Activated effector memory CD4-positive, alpha-beta T cell treated with Interleukin-2 at 50 U/mL for 16 hours (primary cell): ENCODE measurements at places on chromosomes 3 and 15.

DNA sequence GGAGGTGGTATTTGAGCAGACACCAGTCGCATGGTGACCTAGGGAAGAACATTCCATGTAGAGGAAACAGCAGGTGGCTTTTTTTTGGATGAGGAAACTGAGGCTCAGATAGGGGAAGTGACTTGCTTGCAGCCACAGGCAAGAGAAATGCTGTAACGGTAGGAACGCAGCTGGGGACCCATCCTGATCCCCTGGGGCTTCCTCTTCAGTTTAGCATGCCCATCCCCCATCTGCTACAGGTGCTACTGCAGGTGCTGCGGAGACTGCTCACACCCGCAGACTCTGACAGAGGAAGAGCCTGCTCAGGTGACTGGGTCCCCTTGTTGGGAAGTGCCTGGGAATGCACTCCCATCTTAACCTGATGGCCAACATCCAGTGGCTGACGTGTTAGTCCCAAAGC is 55.4 kb upstream of the SEC13 start:
- no peak for DNase-seq

GRCh38 chr15:83592370-83593040 is 61.4 kb upstream of the ADAMTSL3 start:
- no peak for DNase-seq

GRCh38 chr3:33067484-33067883 is 29.5 kb downstream of the GLB1 start:
- DNase-seq = no peak

DNA sequence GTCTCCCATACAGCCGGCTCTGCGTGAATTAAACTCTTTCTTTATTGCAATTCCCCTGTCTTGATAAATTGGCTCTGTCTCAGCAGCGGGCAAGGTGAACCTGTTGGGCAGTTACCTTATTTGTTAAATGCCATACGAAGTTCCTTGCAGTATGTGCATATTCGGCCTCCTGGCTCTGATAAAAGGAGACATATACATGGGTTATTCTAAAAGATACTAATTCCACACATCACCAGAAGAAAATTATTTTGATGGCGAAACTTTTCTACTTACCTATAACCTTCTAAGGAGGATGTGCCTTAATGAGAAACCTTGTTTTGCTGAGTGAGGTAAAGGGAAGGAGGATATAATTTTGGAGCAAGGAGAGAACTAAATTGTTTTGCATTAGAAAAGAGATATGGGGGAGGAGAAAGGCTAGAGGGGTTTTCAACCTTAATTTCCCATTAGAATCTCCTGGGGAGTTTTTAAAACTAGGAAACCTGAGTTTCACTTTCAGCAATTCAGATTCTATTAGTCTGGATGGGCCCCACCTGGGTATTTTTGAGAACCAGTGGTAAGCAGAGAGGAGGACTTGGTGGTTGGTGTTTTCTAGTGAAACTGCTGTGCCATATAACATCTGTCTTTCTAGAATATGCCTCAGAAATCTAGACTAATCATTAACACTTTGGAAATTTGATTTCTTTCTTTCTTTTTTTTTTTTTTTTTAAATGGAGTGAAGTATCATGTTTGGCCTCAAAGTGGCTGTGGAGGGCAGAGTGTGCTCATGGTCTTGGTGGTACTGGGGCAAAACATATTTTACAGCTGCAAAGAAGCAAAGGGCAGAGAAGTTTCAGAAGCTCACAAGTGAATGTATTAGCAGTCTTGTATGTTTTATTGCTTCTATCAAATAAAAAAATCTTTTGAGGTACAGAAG is 23.0 kb downstream of the NANOGP8 start:
- DNase-seq = no peak

DNA sequence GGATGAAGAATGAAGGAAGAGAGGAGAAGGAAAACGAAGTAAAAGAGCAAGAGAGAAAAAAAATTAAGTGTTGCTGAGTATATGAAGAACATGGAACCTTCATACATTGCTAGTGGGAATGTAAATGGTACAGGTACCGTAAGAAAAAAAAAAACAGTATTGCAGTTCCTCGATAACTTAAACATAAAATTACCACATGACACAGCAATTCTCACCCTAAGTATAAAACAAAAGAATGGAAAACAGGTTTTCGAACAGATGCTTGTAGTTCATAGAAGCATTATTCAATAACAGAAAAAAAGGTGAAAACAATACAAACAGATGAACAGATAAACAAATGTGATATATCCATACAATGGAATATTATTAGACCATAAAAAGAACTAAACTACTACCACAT is 51.6 kb downstream of the SENP7 start:
- no peak for DNase-seq

GRCh38 chr15:49678655-49679054 is 57.8 kb downstream of the DTWD1 start:
- DNase-seq = no peak

- no peak for DNase-seq
Measured at GRCh38 chr15:79724312-79724711, 172.5 kb downstream of the MTHFS start.

DNA sequence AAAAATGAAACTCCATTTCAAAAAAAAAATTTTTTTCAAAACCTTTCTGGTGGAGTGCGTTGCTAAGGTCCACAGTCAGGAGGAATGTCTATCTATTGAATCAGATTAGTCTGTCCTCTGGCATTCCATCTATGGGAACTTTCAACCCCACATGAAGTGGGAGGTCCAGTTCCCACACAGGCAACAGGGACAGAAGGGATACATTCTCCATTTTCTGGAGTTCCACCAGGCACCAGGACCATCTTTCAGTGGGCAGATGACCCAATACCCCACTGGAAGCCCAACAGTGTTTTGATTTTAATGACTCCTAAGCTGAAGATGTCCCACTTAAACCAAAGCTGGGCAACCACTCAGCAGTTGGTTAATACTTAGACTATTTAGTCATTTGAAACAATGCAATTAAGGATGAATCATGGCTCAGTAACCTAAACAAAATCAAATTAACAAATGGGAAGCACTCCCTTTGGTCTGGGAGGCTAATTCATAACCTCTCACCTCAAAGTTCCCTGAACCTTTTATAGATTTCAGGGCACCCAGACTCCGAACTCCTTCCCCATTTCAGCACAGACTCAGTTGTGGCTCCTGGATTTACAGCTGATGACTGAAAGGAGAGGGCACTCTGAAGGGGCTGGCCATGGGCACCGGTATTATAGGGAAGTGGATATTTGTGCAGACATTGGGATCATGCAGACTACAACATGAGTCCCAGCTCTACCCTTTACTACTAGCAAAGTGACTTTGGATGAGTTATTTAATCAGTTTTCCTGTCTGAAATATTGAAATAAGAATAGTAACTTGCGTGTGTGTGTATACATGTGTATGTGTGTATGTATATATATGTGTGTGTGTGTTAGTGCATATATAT is 264.3 kb upstream of the LRTM1 start:
- DNase-seq = no peak

- DNase-seq = no peak
Measured at GRCh38 chr15:56207711-56208110, 36.0 kb downstream of the RFX7 start.

- no peak for DNase-seq
Measured at GRCh38 chr3:172012775-172013174, 26.6 kb upstream of the FNDC3B start.

- DNase-seq = no peak
Measured at GRCh38 chr15:60678632-60679031, 199.7 kb upstream of the ICE2 start.

GRCh38 chr3:55402886-55403609 is 84.1 kb downstream of the WNT5A start:
- no peak for DNase-seq

DNA sequence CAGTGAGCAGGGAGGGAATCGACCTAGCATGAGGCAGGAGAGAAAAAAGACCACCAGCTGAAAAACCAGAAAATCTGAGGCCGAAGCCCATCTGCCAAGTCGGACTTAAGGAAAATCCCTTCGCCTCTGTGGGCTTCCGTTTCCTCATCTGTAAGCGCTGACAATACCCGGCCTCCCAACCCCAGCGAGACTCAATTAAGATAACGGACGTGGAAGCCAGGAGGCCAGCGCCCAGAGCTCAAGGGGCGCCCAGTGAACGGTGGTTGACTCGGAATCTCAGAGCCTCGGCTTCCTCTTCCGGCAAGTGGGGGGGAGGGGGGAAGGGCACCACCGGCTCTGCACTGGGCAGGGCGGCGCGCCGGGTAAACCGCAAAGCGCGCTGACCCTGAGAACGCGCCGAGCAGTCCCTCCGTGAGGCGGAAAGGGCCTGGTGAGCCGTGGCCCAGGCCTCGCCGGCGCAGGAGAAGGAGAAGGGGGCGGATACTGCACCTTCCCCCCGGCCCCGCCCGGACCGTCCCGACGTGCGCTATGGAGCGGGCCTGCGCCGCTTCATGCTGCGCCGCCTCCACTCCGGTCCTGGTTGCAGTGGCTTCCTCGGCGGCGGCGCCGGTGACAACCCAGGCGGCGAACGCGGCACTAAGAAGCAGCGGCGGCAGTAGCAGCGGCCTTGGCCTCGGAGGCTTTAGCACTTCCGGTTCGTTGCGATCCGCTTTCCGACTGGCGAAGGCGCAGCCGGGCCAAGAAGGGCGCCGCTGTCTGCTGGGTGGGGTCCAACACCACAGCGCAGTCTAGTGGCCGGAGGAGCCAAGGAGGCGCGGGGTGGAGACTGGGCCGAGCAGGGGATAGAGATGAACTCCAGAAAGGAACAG is at the start of gene DPP8:
Gene DPP8 (minus strand): TSS at position 693 of the 869 bp plus-strand sequence. CDS start 5,136 bp downstream, outside the sequence.
- peak; percentile 95 for DNase-seq

GRCh38 chr3:134494495-134494894 is 8.6 kb downstream of the CEP63 start:
- DNase-seq = no peak

- no peak for DNase-seq
Measured at GRCh38 chr3:100407977-100408532, 6.7 kb downstream of the LNP1 start.

GRCh38 chr3:169914321-169914720 is 2.9 kb downstream of the SAMD7 start:
- DNase-seq = no peak

GRCh38 chr3:88028876-88029275 is 29.9 kb downstream of the CGGBP1 start:
- DNase-seq = no peak

- no peak for DNase-seq
Measured at GRCh38 chr3:161600173-161600572, 103.6 kb downstream of the OTOL1 start.

DNA sequence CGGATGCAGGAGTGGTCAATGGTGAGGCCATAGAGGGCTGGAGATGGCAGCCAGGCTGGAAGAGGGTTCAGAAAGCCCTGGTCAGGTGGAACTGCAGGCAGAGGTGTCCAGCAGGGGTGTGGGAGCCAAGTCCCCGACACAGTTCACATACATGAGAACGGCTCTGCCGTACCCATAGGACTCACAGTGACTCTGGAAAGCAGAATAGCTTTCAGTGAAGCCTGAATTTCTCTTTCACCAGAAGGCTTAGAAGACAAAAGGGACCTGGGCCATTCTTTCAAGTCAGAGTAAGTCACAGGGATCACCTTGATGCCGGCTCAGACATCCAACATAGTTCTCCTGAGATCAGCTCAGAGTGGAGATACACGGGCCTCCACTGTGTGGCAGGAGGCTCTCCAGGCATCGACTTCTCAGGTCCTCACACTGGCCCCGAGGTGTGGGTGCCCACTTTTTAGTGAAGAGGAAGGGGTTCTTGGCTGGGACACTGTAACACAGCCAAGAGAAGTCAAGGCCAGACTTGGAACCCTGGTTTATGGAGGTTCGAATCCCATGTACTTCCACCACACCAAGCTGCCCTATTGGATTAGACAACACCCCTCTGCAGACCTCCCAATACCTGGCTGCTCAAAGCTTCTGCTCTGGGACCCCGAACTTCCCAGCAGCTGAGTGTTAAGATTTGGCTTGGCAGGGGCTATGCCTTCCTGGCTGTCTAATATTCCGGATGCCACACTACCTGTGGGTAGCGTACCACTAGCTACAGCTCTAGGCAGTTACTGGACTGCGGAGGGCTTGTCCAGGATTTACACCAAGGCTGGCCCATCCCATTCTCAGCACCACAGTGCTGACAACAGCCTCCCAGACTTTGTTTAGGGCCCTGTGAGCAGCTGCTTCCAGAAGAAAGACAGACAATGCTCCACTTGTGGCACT is 40.4 kb upstream of the RAB6B start:
- no peak for DNase-seq

GRCh38 chr3:4983739-4984510 is 4.7 kb downstream of the BHLHE40 start:
- peak; percentile 77 for DNase-seq

DNA sequence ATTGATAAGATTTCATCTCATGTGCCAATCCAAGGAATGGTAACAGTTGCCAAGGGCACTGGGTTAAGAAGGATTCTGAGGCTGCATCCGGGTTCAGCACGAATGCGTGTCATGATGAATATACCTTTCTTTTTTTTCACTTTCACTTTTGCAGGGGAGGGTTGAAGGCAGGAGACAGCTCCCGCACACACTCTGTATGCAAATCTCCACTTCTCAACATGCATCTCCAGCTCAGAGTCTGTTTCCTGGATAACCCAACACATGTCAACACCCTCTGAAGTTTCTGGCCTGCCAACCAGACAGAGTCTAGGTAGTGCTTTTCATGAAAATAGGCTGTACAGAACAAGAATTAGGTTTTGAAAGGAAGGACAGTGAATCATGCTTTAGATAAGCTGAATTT is 21.6 kb downstream of the B4GALT4 start:
- DNase-seq = no peak

DNA sequence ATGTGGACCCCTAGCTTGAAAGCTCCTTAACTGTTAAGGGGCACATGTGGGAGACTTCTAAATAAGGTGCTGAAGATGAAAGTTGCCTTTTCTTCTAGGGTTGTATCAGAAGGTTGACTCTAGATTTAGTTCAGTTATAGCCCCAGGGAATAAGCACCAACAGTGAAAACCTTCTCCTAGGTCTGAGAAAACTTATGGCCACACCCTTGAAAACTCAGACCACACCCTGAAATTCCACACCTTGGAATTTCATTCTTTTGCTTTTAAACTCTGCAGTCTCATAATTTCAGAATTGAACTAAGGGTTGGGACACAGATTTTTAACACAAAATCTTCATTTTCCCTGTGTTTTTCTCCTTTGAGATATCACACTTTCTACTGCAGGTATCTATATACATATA is 355.8 kb upstream of the IL12A start:
- DNase-seq = no peak

DNA sequence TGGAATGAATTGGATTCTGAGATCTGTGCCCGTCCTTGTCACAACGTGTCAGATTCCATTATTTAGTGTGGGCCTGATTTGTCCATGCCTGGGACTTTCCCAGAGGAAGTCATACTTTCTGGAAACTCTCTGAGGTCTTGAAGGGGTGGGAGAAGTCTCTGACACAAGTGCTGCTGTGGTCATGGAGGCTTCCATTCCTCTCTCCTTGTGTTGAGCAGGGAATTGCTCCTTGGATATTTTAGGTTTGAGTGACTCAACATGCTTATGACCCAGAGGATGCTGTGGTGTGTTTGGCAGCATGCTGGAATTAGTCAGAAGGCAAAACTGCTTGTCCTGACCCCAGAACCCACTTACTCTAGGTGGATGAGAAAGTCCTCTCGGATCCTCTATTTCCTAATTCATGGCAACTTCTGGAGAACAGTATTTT is 132.1 kb downstream of the LPP start:
- DNase-seq = no peak

DNA sequence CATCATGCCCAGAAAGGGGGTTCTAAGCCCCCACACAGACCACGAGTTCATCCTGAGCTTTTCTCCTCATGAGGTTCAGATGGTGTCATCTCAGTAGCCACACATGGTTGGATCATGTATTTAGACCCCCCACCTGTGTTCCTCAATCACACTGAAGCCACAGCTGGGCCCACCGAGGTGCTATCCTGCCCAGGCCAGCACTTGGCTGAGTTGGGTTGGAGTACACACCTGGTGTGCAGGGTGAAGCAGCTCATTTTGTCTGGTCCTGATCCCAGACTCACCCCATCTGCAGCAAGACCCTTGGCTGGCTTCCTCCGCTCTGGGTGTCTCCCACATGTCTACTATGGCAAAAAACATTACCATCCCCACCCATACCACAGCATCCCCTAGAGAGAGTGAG is 41.9 kb downstream of the ACAA1 start:
- no peak for DNase-seq
